H1 (cell line): ENCODE measurements at places on chromosomes 7 and 10. TPM values are rescaled to one million over a fixed set of nuclear protein-coding genes. Genes with fewer than 3 reads are reported as not detected.

- DNase-seq, result no peak
Measured at GRCh38 chr10:132255489-132256344, 52.0 kb downstream of the STK32C start.

DNA sequence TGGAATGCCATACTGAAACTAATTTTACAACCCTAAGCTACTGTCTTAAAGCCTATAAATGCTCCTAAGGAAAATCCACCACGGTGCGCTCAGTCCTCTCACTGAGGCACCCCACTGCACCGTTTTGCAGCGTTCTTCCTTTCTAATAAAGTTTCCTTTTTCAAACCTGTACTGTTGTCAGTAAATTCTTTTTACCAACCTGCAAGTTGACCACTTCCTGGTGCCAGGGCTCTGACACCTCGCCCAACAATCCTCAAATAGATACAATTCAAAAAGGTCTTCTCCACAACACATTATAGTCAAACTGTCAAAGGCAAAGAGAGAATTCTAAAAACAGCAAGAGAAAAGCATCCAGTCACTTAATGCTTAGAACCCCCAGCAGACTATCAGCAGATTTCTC lies 42.8 kb downstream of the HERPUD2 start:
- no peak for DNase-seq

IGF2BP3 gene
- 190 and 193 TPM in 2 replicates for total RNA-seq

- no peak for DNase-seq
Measured at GRCh38 chr7:152522571-152523067, 86.8 kb upstream of the KMT2C start.

OGA gene
- total RNA-seq, result 104 and 107 TPM in 2 replicates

CLRN3 gene
- not detected in 2 replicates for total RNA-seq
